ENCODE measurements at places on chromosomes 3 and 15. TPM values are rescaled to one million over a fixed set of nuclear protein-coding genes. Genes with fewer than 3 reads are reported as not detected.

DNA sequence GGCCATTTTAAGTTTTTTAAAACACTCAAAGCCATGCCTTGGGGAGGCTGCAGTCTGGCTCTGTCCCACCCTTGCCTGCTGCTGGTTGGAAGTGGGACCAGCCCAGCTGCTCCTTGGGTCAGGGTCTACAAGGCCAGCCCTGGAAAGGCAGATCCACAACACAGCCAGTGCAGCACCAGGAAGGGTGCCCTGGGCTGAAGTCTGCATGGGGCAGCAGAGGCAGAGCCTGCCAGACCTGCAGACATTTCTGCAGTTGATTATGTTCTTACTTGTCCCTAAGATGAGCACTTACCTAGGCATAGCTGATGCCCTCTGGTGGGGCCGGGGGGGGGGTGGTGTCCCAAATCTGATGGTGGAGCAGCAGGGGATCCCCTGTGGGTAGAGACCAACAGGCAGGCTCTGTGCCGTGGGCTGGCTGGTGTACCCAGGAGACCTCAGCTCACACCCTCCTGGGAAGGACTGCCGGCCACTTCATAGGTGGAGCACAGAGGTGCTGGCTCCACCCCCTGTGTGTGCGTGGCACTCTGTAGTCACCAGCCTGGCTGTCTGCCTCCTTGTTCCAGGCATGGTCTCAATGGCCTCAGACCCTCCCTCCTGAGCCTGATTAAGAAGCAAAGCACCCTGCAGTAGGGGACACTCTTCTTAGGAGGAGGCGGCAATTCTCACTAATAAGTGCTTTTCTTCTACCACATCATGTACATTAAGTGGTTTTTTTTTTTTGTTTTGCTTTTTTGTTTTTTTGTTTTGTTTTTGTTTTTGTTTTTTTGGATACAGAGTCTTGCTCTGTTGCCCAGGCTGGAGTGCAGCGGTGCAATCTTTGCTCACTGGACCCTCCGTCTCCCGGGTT, 97.4 kb upstream of the KLF13 start:
- DNase-seq, result no peak

- no peak for DNase-seq
These were observed 8.1 kb upstream of the VPS39 start for GRCh38 chr15:42215913-42216829.

DNA sequence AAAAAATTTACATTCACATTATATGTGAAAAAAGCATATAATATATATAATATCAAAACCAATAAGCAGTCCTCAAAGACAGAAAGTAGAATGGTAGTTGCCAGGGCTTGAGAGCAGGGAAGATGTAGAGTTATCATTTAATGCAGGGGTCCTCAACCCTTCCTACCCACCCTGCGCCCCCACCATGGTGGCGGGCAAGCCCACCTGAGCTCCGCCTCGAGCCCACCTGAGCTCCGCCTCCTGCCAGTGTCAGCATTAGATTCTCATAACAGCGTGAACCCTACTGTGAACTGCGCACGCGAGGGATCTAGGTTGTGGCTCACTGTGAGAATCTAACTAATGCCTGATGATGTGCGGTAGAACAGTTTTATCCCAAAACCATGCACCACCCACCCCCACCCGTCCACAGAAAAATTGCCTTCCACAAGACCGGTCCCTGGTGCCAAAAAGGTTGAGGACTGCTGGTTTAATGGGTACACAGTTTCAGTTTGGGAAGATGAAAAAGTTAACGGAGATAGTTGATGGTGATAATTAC, 3.0 kb downstream of the TRIM59 start:
- DNase-seq, result no peak

GRCh38 chr3:64460141-64460730, 227.6 kb downstream of the ADAMTS9 start:
- no peak for DNase-seq

DNA sequence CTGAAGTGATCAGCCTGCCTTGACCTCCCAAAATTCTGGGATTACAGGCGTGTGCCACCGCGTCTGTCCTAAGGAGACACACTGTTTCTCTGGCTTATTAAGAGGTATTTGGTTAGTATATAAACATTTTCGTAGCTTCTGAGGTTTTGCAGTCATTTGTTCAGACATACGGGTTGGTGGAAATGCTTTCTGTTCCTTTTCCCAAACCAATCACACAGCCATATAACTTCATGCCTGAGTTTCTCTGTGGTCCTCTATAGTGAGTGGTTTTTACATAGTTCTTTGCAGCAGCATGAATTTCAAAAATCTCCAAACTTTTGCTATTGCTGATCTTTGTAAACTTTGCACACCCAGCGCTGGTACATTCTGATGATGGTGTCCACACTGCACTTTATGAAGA, 100.5 kb downstream of the AKAP13 start:
- no peak for DNase-seq

DNA sequence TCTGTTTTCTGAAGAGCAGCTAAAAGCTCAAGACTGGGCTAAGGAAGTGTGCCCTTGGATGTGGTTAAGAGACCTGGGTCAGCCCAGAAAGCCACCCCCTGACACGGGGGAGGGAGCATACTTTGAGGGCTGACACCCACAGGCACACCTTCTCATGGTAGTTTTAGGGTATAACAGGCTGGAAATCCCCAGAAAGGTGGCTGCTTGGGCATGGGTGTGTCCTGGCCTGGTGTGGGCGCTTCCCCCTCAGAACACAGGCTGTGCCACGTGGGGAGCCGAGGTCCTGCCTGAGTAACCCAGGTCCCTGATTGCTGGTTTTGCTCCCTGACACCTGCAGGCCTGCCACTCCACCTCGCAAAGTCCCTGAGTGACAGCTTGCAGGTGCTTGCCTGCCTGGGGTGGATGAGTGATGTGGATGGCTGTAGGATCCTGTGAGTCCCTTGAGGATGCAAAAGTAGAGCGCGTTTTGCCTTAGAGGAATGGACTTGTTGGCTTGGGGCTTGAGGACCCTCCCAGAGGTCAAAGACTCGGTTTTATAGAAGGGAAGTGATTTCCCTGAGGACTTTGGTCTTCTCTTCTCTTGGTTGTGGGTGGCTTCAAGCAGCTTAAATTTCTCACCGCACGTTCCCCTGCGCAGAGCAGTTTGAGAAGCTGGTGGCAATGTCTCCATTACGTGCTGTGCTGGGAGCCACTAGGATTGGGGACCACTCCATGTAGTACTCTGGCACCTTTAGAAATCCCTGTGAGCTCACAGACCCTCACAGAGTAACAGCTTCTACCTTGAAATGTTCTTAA, 94.4 kb downstream of the DNASE1L3 start:
- DNase-seq, result no peak

The ITGA11 gene
- total RNA-seq, result 0.28 TPM

The SPTSSB gene
- total RNA-seq, result not detected

The GP9 gene
- 1.5 TPM for total RNA-seq
